ENCODE measurements at places on chromosomes 2 and 18.

- H3K4me3 ChIP-seq: no peak overlapping the region
- H3K27me3 ChIP-seq: no peaks in the 10 kb centered on the region
- no peaks in the 10 kb centered on the region for H3K36me3 ChIP-seq
- H3K27ac ChIP-seq: no peak overlapping the region
- no peak for DNase-seq
Measured at GRCh38 chr2:79860228-79861058, 347.6 kb downstream of the CTNNA2 start.

- no peaks in the 10 kb centered on the region for H3K4me1 ChIP-seq
- no peaks in the 10 kb centered on the region for H3K27me3 ChIP-seq
- no peak for DNase-seq
- no peaks in the 10 kb centered on the region for H3K36me3 ChIP-seq
Measured at GRCh38 chr2:101983928-101984327, 7.8 kb upstream of the IL1R2 start.

GRCh38 chr2:156339110-156339847, 6.8 kb upstream of the NR4A2 start:
- H3K27me3 ChIP-seq: no peaks in the 10 kb centered on the region
- no peak overlapping the region for H3K4me3 ChIP-seq
- no peak overlapping the region for H3K27ac ChIP-seq
- H3K4me1 ChIP-seq: no peaks in the 10 kb centered on the region
- no peaks in the 10 kb centered on the region for H3K36me3 ChIP-seq

- no peak overlapping the region for H3K4me3 ChIP-seq
- no peaks in the 10 kb centered on the region for H3K27me3 ChIP-seq
- H3K36me3 ChIP-seq: no peaks in the 10 kb centered on the region
- no peak for DNase-seq
- no peak overlapping the region for H3K27ac ChIP-seq
- no peaks in the 10 kb centered on the region for H3K4me1 ChIP-seq
Measured at GRCh38 chr2:34719206-34719605, 1120.1 kb upstream of the FAM98A start.

- no peak overlapping the region for H3K27ac ChIP-seq
- no peaks in the 10 kb centered on the region for H3K36me3 ChIP-seq
- no peak overlapping the region for H3K4me3 ChIP-seq
- no peaks in the 10 kb centered on the region for H3K27me3 ChIP-seq
Measured at GRCh38 chr2:238584617-238585016, 157.9 kb downstream of the ASB1 start.

GRCh38 chr2:145431181-145431951, 911.4 kb upstream of the ZEB2 start:
- no peak overlapping the region for H3K4me3 ChIP-seq
- no peaks in the 10 kb centered on the region for H3K36me3 ChIP-seq
- DNase-seq: no peak

GRCh38 chr2:27976308-27976707, 85.8 kb downstream of the BABAM2 start:
- no peaks in the 10 kb centered on the region for H3K27me3 ChIP-seq
- no peak for DNase-seq
- H3K27ac ChIP-seq: no peak overlapping the region

DNA sequence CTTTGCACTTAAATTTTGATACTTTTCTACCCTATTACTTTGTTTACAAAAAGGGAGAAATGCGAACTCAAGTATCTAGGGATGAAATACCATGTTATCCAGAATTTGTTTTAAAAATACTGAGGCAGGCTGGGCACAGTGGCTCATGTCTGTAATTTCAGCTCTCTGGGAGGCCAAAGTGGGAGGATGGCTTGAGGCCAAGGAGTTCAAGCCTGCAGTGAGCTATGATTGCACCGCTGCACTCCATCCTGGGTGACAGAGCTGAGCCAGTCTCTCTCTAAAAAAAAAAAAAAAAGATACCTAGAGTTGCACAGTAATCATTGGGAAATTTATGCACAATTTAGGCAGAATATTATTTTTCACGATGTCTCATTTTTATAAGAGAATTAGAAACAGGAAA, 12.4 kb upstream of the VAPA start:
- H3K4me3 ChIP-seq: no peak overlapping the region
- no peaks in the 10 kb centered on the region for H3K27me3 ChIP-seq
- DNase-seq: no peak
- H3K36me3 ChIP-seq: no peaks in the 10 kb centered on the region

GRCh38 chr2:186486651-186487647, 889 bp downstream of the ZC3H15 start:
- no peak for DNase-seq
- peak overlapping the region; percentile 60 for H3K4me3 ChIP-seq
- H3K27me3 ChIP-seq: no peaks in the 10 kb centered on the region
- H3K4me1 ChIP-seq: no peaks in the 10 kb centered on the region

- H3K4me1 ChIP-seq: no peaks in the 10 kb centered on the region
- no peak for DNase-seq
- no peaks in the 10 kb centered on the region for H3K27me3 ChIP-seq
- H3K36me3 ChIP-seq: peaks cover 6% of the 10 kb centered on the region
- H3K27ac ChIP-seq: no peak overlapping the region
Measured at GRCh38 chr2:230809015-230809414, 55.7 kb upstream of the ITM2C start.

GRCh38 chr18:12005538-12006487, 24.5 kb downstream of the IMPA2 start:
- H3K27ac ChIP-seq: no peak overlapping the region
- H3K36me3 ChIP-seq: peaks cover 11% of the 10 kb centered on the region
- DNase-seq: no peak
- no peaks in the 10 kb centered on the region for H3K4me1 ChIP-seq
- no peak overlapping the region for H3K4me3 ChIP-seq

GRCh38 chr2:232802091-232802490, 25.7 kb upstream of the KCNJ13 start:
- no peaks in the 10 kb centered on the region for H3K4me1 ChIP-seq
- H3K36me3 ChIP-seq: 0 out of 2 replicates have a peak, but pooled peaks cover 3% of the 10 kb centered on the region
- no peak overlapping the region for H3K27ac ChIP-seq
- no peak for DNase-seq
- no peaks in the 10 kb centered on the region for H3K27me3 ChIP-seq

DNA sequence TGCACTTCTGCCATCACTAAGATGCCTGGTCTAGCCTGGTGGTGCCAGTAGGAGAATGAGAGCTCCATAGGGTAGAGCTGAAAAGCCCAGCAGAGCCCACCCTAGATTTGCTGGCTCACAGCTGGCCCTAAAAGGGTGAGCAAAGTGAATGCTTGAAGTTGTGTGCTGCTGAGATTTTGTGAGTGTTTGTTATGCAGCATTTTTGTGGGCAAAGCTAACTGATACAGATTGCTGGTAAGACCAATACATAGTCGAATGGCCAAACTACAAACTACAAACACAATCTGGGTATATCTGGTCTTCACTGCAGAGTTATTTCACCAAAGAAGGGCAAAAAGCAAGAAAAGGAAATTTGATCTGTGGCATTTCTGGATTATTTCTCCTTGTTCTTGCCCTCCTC, 7.1 kb upstream of the AGAP1 start:
- H3K27me3 ChIP-seq: no peaks in the 10 kb centered on the region
- H3K27ac ChIP-seq: no peak overlapping the region
- no peak overlapping the region for H3K4me3 ChIP-seq
- no peak for DNase-seq

DNA sequence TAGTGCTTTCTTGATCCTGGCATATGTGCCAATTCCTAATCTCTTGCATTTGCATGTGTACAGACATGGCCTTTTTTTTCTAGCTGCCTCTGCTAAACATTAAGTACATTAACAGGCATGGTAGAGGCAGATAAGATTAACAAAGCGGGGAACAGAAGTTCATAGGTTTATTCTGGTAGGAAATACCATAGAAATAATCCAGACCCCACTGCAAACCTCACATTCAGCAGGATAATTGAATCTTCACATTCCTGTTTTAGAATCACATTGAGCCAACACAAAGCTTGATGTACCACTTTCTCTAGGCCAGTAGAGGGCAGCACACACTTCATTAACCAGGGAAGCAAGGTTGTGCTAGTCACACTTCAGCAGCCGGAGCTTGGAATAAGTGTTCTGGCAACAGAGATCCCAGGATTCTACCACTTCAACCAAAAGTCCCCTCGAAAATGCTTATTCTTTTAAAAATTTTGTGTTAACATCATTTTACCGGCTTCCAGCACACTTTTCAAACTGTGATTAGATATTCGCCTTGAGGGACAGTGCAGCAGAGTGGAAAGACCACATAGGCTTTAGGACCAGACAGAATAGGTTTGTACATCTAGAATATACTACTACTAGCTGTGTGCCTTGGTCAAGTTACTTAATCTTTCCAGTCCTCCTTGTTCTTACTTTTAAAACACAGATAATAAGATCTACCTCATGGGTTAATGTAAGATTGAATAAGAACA, 420.2 kb upstream of the CHST9 start:
- no peak overlapping the region for H3K27ac ChIP-seq
- H3K27me3 ChIP-seq: no peaks in the 10 kb centered on the region
- H3K36me3 ChIP-seq: no peaks in the 10 kb centered on the region
- H3K4me3 ChIP-seq: no peak overlapping the region

- no peaks in the 10 kb centered on the region for H3K4me1 ChIP-seq
- H3K36me3 ChIP-seq: no peaks in the 10 kb centered on the region
- no peak overlapping the region for H3K27ac ChIP-seq
- H3K27me3 ChIP-seq: no peaks in the 10 kb centered on the region
Measured at GRCh38 chr2:202269585-202269984, 4.0 kb downstream of the NOP58 start.

GRCh38 chr2:3127710-3128109, 249.9 kb downstream of the EIPR1 start:
- no peaks in the 10 kb centered on the region for H3K36me3 ChIP-seq
- H3K27me3 ChIP-seq: no peaks in the 10 kb centered on the region
- DNase-seq: no peak
- H3K27ac ChIP-seq: no peak overlapping the region
- H3K4me3 ChIP-seq: no peak overlapping the region
- no peaks in the 10 kb centered on the region for H3K4me1 ChIP-seq

- H3K27me3 ChIP-seq: no peaks in the 10 kb centered on the region
- H3K4me3 ChIP-seq: no peak overlapping the region
- DNase-seq: no peak
- no peaks in the 10 kb centered on the region for H3K36me3 ChIP-seq
- no peaks in the 10 kb centered on the region for H3K4me1 ChIP-seq
Measured at GRCh38 chr2:84283506-84283905, 175.6 kb downstream of the SUCLG1 start.

DNA sequence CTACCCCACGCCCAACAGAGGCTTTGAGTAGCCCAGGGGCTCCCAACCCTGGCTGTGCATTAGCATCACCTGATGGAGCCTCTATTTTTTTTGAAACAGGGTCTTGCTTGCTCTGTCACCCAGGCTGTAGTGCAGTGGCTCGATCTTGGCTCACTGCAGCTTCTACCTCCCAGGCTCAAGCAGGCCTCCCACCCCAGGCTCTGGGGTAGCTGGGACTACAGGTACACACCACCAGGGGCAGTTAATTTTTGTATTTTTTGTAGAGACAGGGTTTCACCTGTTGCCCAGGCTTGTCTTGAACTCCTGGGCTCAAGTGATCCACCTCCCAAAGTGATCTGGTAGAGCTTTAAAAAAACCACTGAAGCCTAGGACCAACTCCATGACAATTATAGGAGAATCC, 394.8 kb upstream of the ATP5MC3 start:
- H3K27me3 ChIP-seq: no peaks in the 10 kb centered on the region
- H3K27ac ChIP-seq: no peak overlapping the region
- H3K4me1 ChIP-seq: no peaks in the 10 kb centered on the region

GRCh38 chr2:225814554-225814953, 415.0 kb downstream of the NYAP2 start:
- no peaks in the 10 kb centered on the region for H3K27me3 ChIP-seq
- H3K4me3 ChIP-seq: no peak overlapping the region
- H3K36me3 ChIP-seq: no peaks in the 10 kb centered on the region

- H3K27me3 ChIP-seq: no peaks in the 10 kb centered on the region
- no peak for DNase-seq
- H3K27ac ChIP-seq: no peak overlapping the region
- H3K4me3 ChIP-seq: no peak overlapping the region
- no peaks in the 10 kb centered on the region for H3K36me3 ChIP-seq
- no peaks in the 10 kb centered on the region for H3K4me1 ChIP-seq
Measured at GRCh38 chr2:187825108-187825507, 270.9 kb upstream of the TFPI start.

- no peaks in the 10 kb centered on the region for H3K27me3 ChIP-seq
- H3K4me1 ChIP-seq: no peaks in the 10 kb centered on the region
- H3K36me3 ChIP-seq: no peaks in the 10 kb centered on the region
- H3K4me3 ChIP-seq: no peak overlapping the region
- no peak for DNase-seq
Measured at GRCh38 chr18:33097126-33097525, 324.3 kb upstream of the KLHL14 start.

DNA sequence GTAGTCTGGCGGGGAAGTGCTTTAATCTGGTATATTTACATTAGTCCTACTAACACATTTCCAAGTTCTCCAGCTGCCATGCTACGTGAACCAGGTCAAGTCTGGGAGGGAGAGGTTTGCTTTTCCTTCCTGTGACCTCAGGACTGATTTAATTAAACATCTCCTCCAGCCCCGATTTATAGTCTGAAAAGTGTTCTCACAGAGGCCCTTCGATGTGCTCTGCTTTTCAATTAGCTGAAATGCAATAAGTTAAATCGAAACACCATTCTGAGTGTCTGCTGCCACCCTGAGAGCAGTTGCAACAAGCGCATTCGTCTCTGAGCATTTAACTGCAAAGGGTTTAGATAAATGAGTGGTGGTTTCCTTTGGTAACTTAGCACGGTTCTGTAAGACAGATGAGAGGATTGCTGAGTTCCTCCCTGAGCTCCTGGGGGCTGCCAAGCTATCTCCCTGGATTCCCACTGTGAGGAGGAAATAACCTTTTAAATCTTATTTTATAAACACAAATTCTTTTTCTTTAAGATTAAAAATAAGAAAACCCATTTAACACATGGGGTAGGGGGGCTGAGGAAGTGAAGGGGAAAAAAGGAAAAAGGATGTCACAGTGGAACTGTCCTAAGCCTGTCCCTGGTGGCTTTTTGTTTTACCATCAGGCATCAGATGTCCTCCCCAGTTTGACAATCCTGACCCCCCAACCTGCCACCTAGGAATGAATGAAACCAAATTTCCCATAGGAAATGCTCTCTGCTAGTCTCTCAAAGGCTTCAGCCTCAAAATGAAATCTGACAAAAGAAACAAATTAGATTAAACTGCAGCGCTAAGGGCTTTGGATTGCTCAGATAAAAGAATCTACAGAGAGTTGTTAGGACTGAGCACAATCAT, 56.5 kb upstream of the CREB1 start:
- H3K4me1 ChIP-seq: no peaks in the 10 kb centered on the region
- no peaks in the 10 kb centered on the region for H3K36me3 ChIP-seq

- H3K27ac ChIP-seq: no peak overlapping the region
- H3K4me1 ChIP-seq: no peaks in the 10 kb centered on the region
- no peaks in the 10 kb centered on the region for H3K36me3 ChIP-seq
- no peak for DNase-seq
Measured at GRCh38 chr2:180722551-180723239, 257.7 kb upstream of the UBE2E3 start.

- H3K4me1 ChIP-seq: no peaks in the 10 kb centered on the region
- H3K27me3 ChIP-seq: no peaks in the 10 kb centered on the region
- H3K4me3 ChIP-seq: no peak overlapping the region
- DNase-seq: no peak
- H3K36me3 ChIP-seq: no peaks in the 10 kb centered on the region
Measured at GRCh38 chr2:203678971-203679370, 27.5 kb upstream of the CD28 start.

Data from iPS DF 6.9 (cell line).